CD4-positive, alpha-beta T cell treated with Interleukin-4 for 4 hours (primary cell): ENCODE measurements at places on chromosomes 1 and 21.
A peak's percentile ranks its signal among the peaks of the same experiment; 100 is the strongest.

DNA sequence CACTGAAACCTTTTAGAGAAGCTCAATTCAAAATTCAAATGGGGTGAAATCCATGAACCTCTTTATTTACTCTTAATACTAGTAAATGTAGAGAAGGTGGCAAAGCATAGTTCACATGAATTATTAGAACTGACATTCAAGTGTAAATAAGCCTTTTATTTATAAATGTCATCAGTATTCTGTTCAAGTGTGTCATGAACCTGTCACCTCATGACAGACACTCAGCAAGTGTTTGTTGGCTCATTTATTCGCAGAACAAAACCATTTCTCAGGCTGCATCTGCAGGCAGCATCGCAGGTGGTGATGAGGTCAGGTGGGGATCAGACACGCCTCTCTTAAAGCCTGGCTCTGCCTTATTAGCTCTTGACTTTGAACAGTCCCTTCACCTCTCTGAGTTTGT lies 116.6 kb downstream of the SETD4 start:
- DNase-seq: no peak

DNA sequence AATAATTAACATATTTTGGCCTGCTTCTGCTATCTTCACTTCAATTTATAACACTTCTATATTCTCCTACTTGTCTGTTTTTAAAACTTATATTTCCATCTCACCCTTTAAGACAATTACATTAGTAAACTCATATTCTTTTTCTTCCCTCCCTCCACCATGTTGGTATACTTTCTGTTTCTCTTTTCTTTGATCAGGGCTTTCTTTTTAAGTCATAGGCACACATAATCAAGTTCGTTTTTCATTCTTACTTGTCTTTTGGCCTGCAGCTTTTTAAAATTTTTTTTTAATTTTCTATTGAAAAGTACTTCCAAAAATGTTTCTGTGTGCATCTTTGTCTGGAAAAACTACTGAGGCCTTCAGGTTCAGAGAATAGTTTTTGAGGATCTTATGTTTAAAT lies 2.3 kb downstream of the PYHIN1 start:
- DNase-seq: peak; percentile 46

DNA sequence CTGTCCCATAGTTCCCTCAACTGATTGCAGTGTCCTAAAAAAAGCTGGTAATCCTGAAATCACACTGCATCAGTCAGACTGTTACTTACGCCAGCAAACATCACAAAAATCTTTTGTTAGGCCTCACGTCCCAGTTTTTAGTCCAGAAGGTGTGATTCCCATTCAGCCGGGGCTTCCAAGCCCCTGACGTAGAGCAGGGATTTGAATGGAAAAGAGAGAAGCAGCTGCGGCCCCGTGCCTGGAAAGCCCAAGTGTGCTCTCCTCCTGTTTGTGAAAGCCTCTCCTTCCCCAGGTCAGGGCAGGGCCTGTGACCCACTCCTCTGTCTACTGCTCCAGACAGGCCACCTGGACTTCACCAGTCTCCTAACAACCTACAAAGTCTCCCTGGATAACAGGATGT lies 20.7 kb downstream of the KCNA10 start:
- no peak for DNase-seq

GRCh38 chr21:14451546-14451945 lies 68.6 kb upstream of the HSPA13 start:
- no peak for DNase-seq

DNA sequence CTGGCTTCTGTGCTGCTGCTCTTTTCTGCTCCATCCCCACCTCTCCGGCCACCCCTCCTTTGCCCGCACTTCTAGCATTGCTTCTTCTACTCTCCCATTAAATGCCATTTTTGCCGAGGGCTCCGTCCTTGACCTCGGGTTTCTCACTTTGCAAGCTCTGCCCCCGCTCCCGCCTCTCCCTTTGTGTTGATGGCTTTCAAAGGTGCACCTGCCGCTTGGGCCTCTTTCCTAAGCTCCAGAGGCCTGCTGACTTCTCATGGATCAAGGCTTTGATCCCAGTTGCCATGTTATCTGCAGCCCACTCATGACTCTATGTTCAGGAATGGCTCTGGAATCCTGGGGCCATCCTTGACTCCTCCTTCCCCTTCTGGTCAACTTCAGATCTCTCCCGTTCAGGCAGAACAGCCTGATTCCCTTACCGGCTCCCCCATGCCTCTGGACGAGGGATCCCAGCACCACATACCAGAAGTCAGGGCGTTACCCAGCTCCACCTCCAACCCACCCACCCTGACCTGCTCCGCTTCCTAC lies 54.3 kb downstream of the TLR5 start:
- no peak for DNase-seq

GRCh38 chr1:34824817-34825454 lies 32.1 kb downstream of the GJA4 start:
- no peak for DNase-seq

GRCh38 chr1:20413776-20414140 lies 72.3 kb downstream of the CAMK2N1 start:
- no peak for DNase-seq

GRCh38 chr1:94971491-94971924 lies 44.6 kb upstream of the CNN3 start:
- no peak for DNase-seq

- DNase-seq: no peak
Observed at GRCh38 chr1:18554597-18554996, 73.9 kb downstream of the KLHDC7A start.

DNA sequence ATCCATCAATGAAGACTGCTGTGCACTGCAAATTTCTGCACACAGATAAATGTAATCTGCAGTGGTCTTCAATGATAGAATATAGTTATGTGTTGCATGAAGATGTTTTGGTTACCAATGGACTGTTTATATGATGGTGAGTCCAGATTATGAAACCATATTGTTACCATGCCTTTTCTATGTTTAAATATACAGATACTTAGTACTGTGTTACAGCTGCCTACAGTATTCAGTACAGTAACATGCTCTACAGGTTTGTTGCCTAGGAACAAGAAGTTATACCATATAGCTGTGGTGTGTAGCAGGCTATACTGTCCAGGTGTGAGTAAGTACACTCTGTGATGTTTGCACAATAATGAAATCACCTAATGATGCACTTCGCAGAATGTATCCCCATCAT lies 40.8 kb downstream of the SORT1 start:
- DNase-seq: no peak

DNA sequence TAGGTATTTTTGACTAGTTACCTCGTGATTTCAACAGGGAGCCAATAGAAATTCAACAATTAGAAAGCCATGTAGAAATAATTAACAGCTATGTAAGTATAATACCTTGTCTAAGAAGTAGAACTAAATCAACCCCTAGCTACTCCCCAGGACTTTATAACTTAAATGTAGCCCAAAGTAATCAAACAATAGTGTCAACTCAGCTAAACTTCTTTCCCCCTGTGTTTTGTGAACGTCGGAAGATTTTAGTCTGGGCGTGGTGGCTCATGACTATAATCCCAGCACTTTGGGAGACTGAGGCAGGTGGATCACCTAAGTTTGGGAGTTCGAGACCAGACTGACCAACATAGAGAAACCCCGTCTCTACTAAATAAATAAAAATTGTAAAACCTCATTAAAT lies 579.9 kb upstream of the NCAM2 start:
- DNase-seq: no peak

- DNase-seq: no peak
Observed at GRCh38 chr1:109794319-109795132, 30.8 kb upstream of the EPS8L3 start.

DNA sequence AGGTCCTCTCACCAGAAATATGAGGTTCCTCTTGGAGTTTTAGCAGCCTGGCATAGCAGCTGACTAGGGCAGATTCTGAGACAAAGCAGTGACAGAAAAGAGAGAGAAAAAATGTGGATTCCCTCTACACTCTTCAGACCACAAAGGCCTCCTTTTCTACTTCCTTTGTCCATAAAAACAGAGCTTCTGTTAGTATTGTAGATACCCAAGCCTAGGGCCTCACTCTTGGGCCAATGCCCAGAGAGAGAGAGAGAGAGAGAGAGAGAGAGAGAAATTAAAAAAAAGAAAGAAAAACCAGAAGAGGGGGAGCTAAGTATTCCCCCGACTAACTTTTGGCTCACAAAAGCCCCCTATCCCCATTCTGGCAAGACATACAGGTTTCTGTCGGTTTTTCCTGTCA lies 2.4 kb upstream of the ZRANB2 start:
- DNase-seq: no peak

GRCh38 chr1:80639777-80640533 lies 1160.8 kb upstream of the ADGRL2 start:
- no peak for DNase-seq

DNA sequence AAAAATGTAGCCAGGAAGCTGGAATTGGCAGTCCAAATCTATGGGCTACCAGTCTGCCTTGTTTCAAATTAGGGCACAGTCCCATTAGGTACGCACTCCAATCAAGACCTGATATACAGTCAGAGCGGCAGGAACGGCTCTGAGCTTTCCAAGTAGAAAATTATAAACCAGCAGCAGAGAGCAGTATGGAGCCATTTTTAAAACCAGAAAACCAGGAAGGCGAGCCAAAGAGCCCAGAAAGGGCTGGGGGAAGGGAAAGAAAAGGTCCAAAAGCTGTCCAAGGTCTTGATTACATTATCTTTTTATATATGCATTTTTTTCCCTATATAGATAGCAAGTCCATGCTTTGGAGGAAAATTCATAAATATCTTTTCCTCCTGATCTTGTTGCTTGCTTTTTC lies 719.0 kb downstream of the RWDD3 start:
- DNase-seq: no peak

- DNase-seq: no peak
Observed at GRCh38 chr1:52862666-52863458, 20.3 kb downstream of the ZYG11A start.

DNA sequence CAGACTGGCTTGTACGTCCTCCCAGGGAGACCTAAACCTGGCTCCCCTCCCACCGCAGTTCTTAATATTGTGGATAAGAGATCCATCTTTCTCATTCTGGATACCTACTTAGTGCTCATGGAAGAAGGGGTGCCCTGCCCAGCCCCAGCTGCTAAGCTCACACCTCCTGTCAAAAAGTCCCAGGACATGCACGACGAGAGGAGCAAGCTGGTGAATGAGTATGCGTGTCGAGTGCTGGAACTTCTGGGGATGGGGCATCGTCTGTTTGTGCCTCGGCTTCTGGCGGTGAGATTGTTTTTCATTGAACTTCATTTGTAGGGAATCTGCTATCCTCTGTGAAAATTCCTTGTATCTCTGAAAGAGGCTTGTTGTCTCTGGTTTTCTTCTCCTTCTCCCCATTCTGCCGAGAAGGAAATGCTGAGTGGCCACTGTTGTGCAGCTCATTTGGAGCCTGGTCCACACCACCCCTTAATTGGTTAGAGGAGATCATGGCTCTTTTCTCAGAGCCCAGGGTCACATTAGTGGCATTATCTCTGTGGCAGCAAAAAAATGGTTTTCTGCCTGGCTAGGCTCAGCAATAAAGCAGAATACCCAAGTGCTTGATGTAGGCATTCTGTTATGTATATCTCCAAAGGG lies 199.4 kb upstream of the CACYBP start:
- DNase-seq: peak; percentile 14

GRCh38 chr1:199020904-199021303 lies 382.1 kb downstream of the PTPRC start:
- no peak for DNase-seq

DNA sequence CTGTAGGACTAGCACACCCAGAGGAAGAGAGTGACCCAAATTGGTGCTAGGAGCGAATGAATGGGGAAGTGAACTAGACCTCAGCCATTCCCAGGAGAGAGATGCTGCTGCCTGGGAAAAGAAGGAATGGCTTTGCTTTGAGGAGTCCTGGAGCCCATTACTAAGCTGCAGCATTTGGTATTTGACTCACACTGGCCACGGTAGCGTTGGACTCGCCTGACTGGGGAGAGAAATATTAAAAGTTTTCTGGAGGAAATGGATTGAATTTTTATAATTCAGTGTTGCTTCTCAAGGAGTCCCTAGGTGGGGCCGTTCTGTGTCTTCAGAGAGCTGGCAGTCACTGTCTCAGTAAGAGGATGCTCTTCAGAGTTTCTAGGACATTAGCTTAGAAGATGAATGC lies 40.2 kb downstream of the PIK3CD start:
- DNase-seq: no peak

GRCh38 chr1:185363205-185363604 lies 46.2 kb upstream of the IVNS1ABP start:
- no peak for DNase-seq

DNA sequence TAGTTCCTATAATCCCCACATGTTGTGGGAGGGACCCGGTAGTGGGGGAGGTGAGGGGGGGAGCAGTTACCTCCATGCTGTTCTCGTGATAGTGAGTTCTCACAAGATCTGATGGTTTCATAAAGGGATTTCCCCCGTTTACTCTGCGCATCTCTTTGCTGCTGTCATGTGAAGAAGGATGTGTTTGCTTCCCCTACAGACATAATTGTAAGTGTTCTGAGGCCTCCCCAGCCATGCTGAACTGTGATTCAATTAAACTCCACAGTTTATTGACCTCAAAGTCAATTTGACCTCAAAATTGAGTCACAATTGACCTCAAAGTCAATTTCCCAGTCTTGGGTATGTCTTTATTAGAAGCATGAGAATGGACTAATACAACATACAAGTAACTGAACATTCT lies 19.7 kb downstream of the DPH5 start:
- DNase-seq: peak; percentile 38

DNA sequence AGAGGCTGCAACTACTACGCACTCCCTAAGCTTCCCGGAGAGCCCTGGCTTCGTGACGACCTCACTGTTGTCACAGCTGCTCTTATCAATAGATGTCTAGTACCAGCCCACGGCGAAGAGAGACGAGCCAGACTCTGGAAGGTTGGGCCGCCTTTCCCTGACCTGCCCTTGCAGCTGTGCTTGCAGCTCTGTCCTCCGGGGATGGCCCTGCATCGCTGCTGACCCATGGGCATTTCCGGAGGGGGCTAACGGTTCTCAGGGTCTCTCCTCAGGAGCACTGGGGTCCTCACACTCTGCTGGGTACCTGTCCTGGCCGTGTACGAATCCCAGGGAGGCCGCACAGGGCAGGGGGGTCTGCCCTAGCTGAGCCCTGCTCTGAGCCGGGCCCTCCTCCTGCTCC lies 93.8 kb upstream of the COL6A1 start:
- no peak for DNase-seq

- DNase-seq: peak; percentile 45
Observed at GRCh38 chr21:17784180-17784598, 35.0 kb downstream of the C21orf91 start.

DNA sequence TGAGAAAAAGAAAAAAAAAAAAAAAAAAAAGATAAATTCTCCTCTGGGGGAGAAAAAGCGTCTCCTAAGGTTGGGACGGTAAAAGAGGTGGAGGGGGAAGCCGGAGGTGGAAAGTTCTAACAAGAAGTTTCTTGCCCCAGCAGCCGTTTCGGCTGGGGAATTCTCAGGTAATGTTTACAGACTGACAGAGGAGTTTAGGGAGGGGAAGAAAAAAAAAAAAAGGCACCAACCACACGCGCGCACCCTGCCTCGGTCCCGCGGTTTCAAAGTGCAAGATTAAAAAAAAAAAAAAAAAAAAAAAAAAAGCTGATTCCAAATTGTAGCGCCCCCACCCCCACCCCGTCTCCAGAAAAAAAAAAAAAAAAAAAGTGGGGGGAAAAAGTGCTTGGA lies 504 bp downstream of the DHRS3 start:
- DNase-seq: peak; percentile 68

GRCh38 chr1:52306227-52307006 lies 59.6 kb downstream of the CC2D1B start:
- DNase-seq: no peak

GRCh38 chr1:211753649-211754251 lies 76.8 kb downstream of the LPGAT1 start:
- no peak for DNase-seq
